ENCODE measurements at places on chromosomes 4 and X.
A peak's percentile ranks its signal among the peaks of the same experiment; 100 is the strongest.

DNA sequence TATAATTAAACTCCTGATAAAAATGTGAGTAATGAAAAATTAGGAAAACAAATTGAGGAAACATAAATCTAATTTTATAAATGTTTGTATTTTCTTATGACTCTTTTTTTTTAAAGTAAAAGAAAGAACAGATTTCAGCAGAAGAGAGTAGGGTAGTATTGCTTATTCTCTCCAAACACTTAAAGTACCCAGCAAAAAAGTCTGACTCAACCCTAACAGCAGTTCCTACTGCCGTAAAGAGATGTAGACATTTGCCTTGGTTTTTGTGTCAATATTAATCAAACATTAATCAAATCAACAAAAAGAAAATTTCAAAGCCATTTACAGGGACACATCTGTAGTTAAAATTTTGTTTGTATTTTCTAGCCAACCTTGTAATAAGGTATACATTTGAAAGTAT lies 508.4 kb downstream of the IL15 start:
- no peak for DNase-seq

- no peak for DNase-seq
Measured at GRCh38 chrX:139967300-139967699, 2.0 kb upstream of the CXorf66 start.

- DNase-seq = no peak
Measured at GRCh38 chr4:138299881-138300280, 57.7 kb upstream of the SLC7A11 start.

DNA sequence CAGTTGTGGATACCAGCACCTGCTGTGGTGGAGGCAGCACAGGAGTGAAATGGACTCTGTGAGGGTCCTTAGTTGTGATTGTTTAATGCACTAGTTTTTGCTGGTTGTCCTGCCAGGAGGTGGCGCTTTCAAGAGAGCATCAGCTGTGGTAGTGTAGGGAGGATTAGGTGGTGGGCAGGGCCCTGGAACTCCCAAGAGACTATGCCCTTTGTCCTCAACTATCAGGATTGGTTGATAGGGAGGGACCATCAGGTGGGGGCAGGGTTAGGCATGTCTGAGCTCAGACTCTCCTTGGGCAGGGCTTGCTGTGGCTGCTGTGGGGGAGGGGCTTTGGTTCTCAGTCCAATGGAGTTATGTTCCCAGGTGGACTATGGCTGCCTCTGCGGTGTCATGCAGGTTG lies 121.9 kb downstream of the RRAGB start:
- no peak for DNase-seq

DNA sequence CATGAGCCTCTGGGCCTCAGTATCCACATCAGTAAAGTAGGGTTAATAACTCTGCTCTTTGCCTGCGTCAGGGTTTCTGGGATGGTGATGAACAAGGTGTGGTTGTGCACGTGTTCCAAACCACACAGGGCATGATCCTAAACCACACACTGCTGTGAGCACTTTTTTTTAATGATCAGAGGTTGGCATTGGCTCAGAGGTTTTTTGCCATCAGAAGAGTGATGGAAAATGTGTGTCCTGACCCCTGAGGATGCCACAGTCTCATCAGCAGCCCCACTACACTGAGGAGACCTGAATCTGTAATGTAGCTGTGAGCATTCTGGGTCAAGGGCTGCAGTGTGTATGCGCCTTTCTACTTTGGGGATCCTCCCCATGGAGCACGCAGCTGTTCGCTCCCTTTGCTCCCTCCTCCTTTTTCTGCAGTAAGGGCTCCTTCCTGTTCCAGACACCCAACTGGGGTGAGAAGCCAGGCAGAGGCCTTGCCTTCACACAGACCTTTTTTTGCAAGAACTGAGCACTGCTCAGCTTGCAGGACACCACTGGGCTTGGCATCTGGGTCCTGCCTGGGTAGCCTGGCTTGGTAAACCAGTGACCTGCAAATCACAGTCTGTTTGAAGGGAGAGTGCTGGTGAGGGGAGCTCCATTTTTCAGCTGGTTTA lies 87.5 kb downstream of the MAMLD1 start:
- DNase-seq = no peak

- DNase-seq = no peak
Measured at GRCh38 chr4:144655491-144655890, 9.5 kb downstream of the HHIP start.

DNA sequence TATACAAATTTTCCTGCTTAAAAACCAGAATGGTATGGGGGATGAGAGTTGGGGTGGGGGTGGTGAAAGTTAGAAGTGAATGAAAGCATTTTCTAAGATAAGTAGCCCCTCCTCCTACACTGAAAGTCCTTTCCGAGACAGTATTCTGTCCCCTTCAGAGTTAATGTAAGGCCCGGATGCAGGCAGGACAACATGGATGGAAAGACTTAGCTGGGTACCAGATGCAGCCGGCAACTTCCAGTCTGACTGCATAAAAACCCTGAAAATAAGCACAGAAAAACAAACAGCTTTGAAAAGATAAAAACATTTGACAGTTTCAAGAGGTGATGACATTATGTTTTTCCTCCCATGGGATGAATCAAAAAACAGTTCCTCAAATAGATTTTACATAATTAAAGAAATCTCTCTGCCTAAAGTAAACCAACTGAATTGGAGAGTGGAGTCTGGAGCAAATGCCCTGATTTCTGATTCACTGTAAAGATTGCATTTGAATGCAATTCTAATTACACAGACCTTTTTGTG lies 196.3 kb downstream of the GPAT3 start:
- DNase-seq = no peak

DNA sequence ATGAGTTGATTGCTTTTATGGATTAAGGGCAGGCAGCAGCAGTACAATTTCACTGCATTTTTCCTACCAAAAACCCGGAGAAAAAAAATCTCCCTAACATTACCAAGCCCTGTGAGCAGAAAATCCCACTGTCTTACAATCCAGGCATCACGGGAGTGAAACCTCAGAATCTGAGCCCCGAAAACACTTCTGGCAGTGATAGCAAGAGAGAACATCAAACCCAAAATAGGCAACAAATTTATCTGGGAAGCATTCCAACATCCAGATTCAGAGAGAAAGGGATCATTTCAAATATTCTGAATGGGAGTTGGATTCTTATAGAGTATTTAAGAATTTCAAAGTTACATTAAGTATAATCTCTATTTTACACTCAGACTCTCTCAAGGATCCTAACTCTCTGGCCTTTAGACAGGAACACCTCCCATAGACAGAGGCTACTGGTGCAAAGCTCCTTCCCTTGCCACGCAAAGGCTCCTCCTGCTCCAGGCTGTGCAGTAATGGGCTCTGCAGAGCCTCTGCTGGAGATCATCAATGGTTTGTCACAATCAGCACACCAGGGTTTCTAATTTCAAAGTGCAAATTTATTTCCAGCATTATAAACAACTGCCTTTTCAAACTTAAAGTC lies 256.9 kb downstream of the PARM1 start:
- DNase-seq = no peak

DNA sequence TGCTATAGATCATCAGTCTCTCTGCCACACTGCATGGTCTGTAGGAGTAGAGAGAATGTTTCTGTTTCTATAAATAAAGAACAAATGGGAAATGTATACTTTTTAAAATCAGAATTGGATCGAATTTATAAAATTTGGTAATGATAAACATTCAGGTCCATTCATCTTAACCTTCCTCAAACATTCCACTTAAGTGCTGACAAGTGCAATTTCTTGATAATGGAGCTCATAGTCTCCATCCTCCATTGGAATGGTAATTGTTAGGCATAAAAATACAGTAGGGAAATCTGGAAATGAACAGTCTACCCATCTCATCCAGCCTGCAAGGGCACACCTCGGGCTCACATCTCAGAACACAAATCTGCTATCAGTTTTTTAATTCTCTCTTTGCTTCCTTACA lies 122.6 kb upstream of the PACRGL start:
- no peak for DNase-seq

GRCh38 chrX:110021258-110022022 lies 18.5 kb downstream of the TMEM164 start:
- no peak for DNase-seq

- no peak for DNase-seq
Measured at GRCh38 chrX:30612250-30612655, 34.7 kb upstream of the TASL start.

GRCh38 chr4:40731361-40731760 lies 18.4 kb upstream of the NSUN7 start:
- no peak for DNase-seq

DNA sequence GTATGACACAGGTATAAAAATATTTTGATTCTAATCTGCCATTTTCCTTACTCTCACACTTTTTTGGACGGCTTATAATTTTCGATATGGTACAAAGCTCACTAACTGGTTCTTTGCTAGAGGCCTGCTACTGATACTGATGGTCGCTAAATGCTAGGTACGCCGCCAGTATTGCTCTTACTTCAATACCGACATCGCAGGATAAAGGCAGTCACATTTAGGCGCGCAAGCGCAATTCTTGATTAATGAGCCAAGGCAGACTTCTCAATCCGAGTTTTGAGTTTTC lies 557 bp upstream of the USP38 start:
- no peak for DNase-seq

- peak; percentile 51 for DNase-seq
Measured at GRCh38 chrX:48956728-48957414, 536 bp downstream of the OTUD5 start.

- DNase-seq = peak; percentile 26
Measured at GRCh38 chrX:155086202-155086840, 15.0 kb downstream of the BRCC3 start.

- no peak for DNase-seq
Measured at GRCh38 chr4:151455212-151455611, 46.2 kb downstream of the FHIP1A start.

- peak; percentile 13 for DNase-seq
Measured at GRCh38 chrX:124086411-124086810, 124.9 kb downstream of the STAG2 start.

DNA sequence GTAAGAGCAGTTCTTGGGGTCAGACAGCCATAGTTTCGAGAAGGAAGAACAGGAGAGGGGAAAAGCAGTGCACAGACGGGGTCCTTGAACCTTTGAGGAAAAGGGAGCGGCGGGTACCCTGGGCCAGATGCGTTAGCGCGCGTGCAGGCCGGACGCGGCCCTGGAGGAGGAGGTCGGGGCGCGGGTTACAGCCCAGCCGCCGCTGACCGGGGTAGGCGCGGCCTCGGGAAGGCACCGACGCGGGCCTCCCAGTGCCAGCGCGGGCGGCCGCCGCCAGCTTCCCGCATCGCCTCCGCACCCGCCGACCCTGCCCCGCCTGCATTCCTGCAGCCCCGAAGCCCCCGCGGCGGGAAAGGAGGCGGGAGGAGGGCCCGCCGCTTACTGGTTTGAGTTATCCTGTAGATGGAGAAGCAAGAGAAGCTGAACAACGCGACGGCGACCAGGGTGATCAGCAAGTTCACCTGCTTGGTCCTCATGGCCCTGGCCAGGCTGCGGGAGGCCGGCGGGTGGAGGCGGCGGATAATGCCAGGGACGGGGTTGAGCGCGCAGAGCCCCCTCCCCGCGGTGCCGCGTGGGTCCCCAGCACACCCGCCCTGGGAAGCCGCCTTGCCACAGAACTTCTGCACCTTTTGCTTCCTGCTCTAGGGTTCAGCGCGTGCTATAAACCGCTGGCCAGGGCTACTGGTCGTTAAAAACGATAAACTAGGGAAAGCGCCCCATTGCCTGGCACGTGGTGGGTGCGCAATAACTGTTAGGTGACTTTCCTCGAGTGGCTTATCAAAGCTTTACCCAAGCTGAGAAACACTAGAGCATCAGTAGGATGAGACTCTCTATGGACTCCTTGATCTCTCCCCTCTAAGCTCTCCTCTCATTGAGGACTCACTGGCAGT lies at the start of gene MGAT4D:
TSS of gene MGAT4D (minus strand) at position 547 of the 890 bp plus-strand sequence. CDS start at position 476, 71 bp downstream.
- DNase-seq = no peak

DNA sequence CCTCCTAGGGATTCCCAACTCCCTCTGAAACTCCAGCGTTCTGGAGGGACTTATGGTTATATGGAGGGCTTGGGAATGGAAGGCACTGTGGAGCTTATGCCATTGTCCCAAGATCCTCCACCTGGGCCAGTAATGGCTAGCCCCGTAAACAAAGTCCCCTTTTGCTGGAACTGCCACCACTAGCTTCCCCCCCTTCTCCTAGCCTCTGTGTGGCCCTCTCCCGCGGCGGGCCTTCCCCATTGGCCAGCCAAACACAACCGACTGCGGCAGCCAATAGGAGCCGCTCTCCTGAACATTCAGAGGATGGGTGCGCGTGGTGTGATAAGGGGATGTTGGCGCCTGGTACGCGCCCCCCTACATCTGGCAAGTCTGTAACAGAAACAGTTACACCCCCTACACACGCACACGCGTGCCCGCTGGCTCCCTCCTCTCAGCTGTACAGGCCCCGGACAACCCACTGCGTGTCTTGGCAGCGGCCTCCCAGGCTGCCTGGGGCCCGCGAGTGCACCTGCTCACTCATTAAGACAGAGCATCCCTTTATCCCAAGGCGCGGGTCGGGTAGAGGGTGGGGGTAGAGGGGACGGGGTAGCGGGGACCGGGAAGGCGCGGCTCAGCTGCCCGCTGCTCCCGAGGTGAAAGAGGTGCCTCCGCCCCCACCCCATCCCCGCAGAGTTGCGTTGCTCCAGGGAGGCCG lies 863 bp upstream of the RAB33A start:
- DNase-seq = peak; percentile 41

DNA sequence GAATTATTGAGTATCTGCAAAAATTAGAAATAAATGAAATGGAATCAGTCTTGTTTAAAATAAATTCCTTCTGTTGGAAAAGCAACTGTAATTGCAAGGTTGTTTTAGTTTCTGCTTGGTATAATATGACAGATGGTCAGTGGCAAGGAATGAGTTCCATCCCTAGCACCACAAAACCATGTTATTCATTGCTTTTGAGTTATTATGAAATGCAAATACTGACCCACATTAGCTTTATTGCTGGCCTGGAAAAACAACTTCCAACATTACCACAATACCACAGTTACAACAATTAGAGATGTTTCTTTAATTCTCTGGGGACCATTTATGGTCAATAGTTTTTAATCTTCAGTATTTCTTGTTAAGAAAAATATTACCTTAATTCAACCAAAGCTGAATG lies 194.4 kb downstream of the TMA16 start:
- no peak for DNase-seq

DNA sequence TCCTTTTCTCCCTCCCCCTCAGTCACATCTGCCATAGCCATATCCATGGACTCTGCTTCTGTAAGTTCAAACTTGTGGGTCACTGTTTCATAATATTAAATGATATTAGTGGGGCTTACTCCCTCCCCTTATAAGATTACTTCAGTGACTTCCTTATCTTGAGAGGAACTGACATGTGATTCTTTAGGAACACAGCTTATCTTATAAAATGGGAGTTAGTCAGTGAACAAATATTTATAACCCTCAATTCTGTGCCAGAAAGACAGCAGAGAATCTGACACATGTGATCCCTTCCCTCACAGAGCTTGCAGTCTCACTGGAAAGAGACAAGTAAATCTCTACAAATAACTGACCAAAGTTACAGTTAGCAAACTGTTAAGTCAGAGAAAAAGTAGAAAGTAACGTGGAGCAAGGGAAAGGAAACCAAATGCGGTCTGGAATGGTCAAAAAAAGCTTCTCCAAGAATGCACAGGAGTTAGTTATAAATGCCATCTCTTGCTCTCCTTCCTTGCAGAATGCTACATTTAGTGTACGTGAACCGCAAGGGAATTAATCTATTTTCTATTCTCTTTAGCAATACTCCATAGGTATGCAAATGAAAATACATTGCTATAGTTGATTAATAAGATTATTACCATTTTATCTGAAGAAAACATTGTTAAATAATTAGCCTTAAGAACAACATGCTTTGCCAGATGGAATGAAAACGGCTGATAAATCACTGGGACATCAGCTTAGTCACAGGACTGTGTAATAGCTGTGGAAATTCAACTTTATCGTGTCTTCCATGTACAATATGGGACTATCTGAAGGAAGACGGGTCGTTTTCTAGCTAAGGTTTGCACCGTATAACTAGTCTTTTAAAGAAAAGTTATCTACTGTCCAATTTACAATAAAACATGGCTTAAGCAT lies 29.0 kb downstream of the SGMS2 start:
- DNase-seq = no peak
